Mammary microvascular endothelial cell (primary cell): ENCODE measurements at places on chromosomes 12 and 14. TPM values are rescaled to one million over a fixed set of nuclear protein-coding genes. Genes with fewer than 3 reads are reported as not detected.

Gene TAS2R46
- 0.34 and 0.73 TPM in 2 replicates for total RNA-seq

Gene ALX1
- total RNA-seq = not detected in 2 replicates

Gene KERA
- total RNA-seq = not detected in 2 replicates

Gene MYF6
- not detected in 2 replicates for total RNA-seq

Gene GPR162
- total RNA-seq = 0.30 and 0.80 TPM in 2 replicates

Gene FIGNL2
- 0.15 and 0.33 TPM in 2 replicates for total RNA-seq

Gene CPNE6
- not detected in 2 replicates for total RNA-seq

Gene LMNTD1
- total RNA-seq = 0.07 TPM in 1 of 2 replicates, not detected in the other

Gene BATF
- total RNA-seq = 0.69 and 1.3 TPM in 2 replicates

Gene SMOC1
- 0.27 and 0.64 TPM in 2 replicates for total RNA-seq

Gene CLEC4E
- total RNA-seq = not detected in 2 replicates

Gene CLEC7A
- not detected in 2 replicates for total RNA-seq

Gene LHX5
- total RNA-seq = not detected in 2 replicates

Gene PRH2
- not detected in 2 replicates for total RNA-seq

Gene RAN
- 503 and 529 TPM in 2 replicates for total RNA-seq

Gene LRRC43
- total RNA-seq = 0.93 and 2.6 TPM in 2 replicates

Gene FGF6
- total RNA-seq = not detected in 2 replicates

Gene MTERF2
- 5.0 and 5.7 TPM in 2 replicates for total RNA-seq

Gene DNAJC22
- 0.20 and 0.98 TPM in 2 replicates for total RNA-seq

Gene OR4E2
- total RNA-seq = not detected in 2 replicates

Gene NYNRIN
- total RNA-seq = 4.8 and 5.5 TPM in 2 replicates

Gene KCNK13
- not detected in 2 replicates for total RNA-seq

Gene KIF5A
- total RNA-seq = 0.07 TPM in 1 of 2 replicates, not detected in the other

Gene CHD8
- total RNA-seq = 34.9 and 38.7 TPM in 2 replicates

Gene POU6F1
- 1.5 and 1.9 TPM in 2 replicates for total RNA-seq

Gene KCNMB4
- under 0.01 and 0.05 TPM in 2 replicates for total RNA-seq

Gene PPFIA2
- not detected in 2 replicates for total RNA-seq

Gene NPFF
- not detected in 2 replicates for total RNA-seq

Gene GON7
- 16.9 and 21.9 TPM in 2 replicates for total RNA-seq

Gene SPPL3
- 10.2 and 12.0 TPM in 2 replicates for total RNA-seq

Gene PRH1
- 3.0 and 6.0 TPM in 2 replicates for total RNA-seq

Gene PTCSC3
- total RNA-seq = not detected in 2 replicates

Gene SMIM41
- not detected in 2 replicates for total RNA-seq

Gene HOXC11
- total RNA-seq = not detected in 2 replicates

Gene SERPINA12
- not detected in 2 replicates for total RNA-seq

Gene NRIP2
- not detected in 2 replicates for total RNA-seq

Gene TAS2R20
- total RNA-seq = 0.10 and 0.13 TPM in 2 replicates

Gene PMCH
- not detected in 2 replicates for total RNA-seq

Gene KRT7
- total RNA-seq = 332 and 351 TPM in 2 replicates

Gene EML1
- 24.8 and 37.9 TPM in 2 replicates for total RNA-seq

Gene SRRM4
- not detected in 2 replicates for total RNA-seq

Gene ADAM20
- total RNA-seq = not detected in 2 replicates

Gene KRT78
- total RNA-seq = not detected in 2 replicates

Gene RNASE3
- total RNA-seq = not detected in 2 replicates
